ENCODE measurements at places on chromosomes 11 and 22.

DNA sequence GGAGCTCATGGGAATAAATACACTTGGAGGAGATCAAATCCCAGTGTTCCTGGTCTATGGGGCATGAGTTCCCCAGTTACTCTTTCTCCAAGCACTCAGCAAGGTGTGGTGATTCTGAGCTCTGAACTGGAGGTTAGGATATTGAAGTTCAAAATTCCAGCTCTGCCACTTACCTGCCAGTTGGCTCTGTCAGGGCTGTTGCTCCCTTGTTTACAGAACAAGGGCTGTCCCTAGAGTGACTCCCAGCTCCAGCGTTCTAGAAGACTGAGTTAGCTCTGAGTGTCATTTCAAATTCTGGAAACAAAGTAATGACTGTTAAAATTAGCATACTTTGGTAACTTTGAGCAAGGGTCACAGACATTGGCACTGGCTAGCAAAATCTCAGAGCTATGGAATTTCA is 69.7 kb upstream of the ZBED5 start:
- no peak overlapping the region for H3K27ac ChIP-seq
- H3K4me1 ChIP-seq, result peaks cover 9% of the 10 kb centered on the region
- DNase-seq, result no peak
- no peak overlapping the region for H3K4me3 ChIP-seq

DNA sequence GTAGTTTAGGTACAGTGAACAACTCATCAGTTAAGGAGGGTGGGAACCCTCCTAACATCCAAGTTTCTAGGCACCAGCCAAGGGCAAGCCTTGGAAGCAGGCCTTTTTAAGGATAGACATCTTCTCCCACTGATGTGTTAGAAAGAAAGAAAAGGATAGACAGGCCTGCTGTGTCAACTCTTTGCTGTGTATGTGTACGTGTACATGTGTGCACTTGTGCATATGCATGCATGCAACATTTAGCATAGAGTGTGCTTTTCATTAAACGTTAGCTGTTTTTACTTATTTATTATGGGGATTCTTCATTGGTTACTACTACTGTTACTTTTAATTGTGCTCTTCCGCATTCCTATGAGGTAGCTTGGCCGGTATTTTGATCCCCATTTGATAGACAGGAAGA is 36.1 kb downstream of the RNF169 start:
- H3K27me3 ChIP-seq, result no peaks in the 10 kb centered on the region
- peaks cover 19% of the 10 kb centered on the region for H3K4me1 ChIP-seq
- peaks cover 4% of the 10 kb centered on the region for H3K36me3 ChIP-seq
- DNase-seq, result no peak
- no peak overlapping the region for H3K27ac ChIP-seq

DNA sequence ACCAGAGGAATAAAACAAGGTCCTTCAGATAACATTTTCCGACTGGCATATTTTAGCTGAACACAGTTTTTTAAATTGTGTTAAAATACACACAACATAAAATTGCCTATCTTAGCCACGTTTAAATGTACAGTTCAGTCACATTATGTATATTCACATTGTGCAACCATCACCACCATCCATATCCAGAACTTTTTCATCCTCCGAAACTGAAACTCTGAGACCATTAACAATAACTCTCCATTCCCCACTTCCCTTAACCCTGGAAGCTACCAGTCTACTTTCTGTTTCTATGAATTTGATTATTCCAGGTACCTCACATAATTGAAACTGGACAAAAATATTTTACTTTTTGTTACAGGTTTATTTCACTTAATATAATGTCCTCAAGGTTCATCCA is 213.3 kb downstream of the ETS1 start:
- no peak overlapping the region for H3K27ac ChIP-seq
- H3K4me3 ChIP-seq, result no peak overlapping the region
- no peaks in the 10 kb centered on the region for H3K27me3 ChIP-seq
- no peak for DNase-seq
- H3K36me3 ChIP-seq, result no peaks in the 10 kb centered on the region
- peaks cover 10% of the 10 kb centered on the region for H3K4me1 ChIP-seq

DNA sequence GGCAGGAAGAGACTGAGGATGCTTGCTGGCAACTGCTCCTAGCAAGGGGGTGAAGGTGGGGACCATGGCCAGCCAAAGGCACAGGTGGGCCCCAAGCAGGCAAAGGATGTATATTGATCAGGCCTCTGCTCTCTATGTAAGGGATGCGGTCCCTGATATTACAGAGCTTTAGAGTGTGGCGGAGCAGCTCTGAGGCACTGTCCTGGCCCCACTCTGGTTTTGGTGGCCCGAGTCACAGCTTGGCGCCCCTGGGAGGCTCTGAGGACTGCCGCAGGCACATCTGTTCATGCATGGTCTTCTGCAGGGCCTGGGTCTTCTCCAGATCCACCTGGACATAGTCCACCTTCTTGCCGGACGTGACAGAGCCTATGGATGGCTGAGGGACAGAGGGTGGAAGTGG is 45.5 kb downstream of the GAB4 start:
- H3K27ac ChIP-seq, result no peak overlapping the region
- DNase-seq, result no peak
- no peaks in the 10 kb centered on the region for H3K4me1 ChIP-seq
- H3K27me3 ChIP-seq, result no peaks in the 10 kb centered on the region
- no peaks in the 10 kb centered on the region for H3K36me3 ChIP-seq

GRCh38 chr22:42344361-42344905 is 74.0 kb upstream of the TCF20 start:
- no peaks in the 10 kb centered on the region for H3K27me3 ChIP-seq
- peaks cover 4% of the 10 kb centered on the region for H3K4me1 ChIP-seq
- DNase-seq, result no peak

GRCh38 chr11:2581151-2581930 is 118.5 kb downstream of the KCNQ1OT1 start:
- H3K27me3 ChIP-seq, result no peaks in the 10 kb centered on the region
- no peak overlapping the region for H3K27ac ChIP-seq
- no peak for DNase-seq

- no peaks in the 10 kb centered on the region for H3K4me1 ChIP-seq
- H3K27me3 ChIP-seq, result peaks cover 21% of the 10 kb centered on the region
- H3K4me3 ChIP-seq, result no peak overlapping the region
- no peaks in the 10 kb centered on the region for H3K36me3 ChIP-seq
These were observed 673 bp upstream of the PANX2 start for GRCh38 chr22:50169774-50170341.

- H3K27me3 ChIP-seq, result peaks cover 7% of the 10 kb centered on the region
- no peaks in the 10 kb centered on the region for H3K4me1 ChIP-seq
- no peaks in the 10 kb centered on the region for H3K36me3 ChIP-seq
These were observed 642 bp upstream of the SEPTIN3 start for GRCh38 chr22:41968601-41969000.

- no peaks in the 10 kb centered on the region for H3K27me3 ChIP-seq
- H3K4me1 ChIP-seq, result peaks cover 9% of the 10 kb centered on the region
These were observed 4.7 kb downstream of the FEN1 start for GRCh38 chr11:61797263-61797944.

- H3K27me3 ChIP-seq, result no peaks in the 10 kb centered on the region
- no peak overlapping the region for H3K4me3 ChIP-seq
- H3K36me3 ChIP-seq, result no peaks in the 10 kb centered on the region
These were observed 3.4 kb downstream of the KIAA0930 start for GRCh38 chr22:45237065-45237990.

DNA sequence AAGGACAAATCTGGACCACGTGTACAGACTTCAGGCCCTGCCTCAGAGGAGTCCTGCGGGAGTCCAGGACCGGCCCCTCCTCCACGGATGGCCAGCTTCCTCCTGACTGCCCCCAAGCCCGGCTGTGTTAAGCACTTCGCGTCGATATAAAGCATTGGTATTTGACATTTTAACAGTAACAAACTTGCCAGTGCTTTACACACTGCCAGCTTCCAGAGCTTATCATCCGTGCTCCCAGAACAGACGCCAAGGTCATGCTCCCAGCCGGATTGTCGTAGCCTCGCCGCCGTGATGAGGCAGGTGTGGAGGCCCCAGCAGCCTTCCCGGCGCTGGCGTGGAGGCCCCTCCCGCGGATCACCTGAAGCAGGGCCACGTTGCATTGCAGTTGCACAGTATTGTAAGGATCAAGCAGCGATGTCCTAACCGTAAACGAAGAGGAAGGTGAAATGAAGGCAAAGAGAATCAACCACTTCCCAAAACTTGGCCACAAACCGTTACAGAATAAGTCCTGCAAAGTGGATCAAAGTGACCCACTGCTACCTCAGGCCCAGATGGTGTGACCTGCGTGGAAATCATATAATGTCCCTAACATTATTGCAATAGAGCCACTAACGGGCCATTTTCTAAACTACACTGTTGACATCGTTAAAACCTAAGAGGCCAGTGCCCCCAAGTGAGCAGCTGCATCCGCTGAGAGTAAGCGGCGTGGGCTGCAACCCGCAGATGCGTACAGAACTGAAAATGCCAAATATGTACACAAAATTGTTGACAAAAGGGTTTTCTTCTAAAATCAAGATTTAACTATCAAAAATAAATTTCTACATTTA is 51.6 kb downstream of the CERK start:
- H3K4me1 ChIP-seq, result peaks cover 12% of the 10 kb centered on the region
- DNase-seq, result no peak
- H3K27me3 ChIP-seq, result no peaks in the 10 kb centered on the region

- no peaks in the 10 kb centered on the region for H3K27me3 ChIP-seq
- no peak for DNase-seq
- H3K4me1 ChIP-seq, result no peaks in the 10 kb centered on the region
- H3K27ac ChIP-seq, result no peak overlapping the region
- H3K4me3 ChIP-seq, result no peak overlapping the region
- H3K36me3 ChIP-seq, result no peaks in the 10 kb centered on the region
These were observed 33.5 kb upstream of the TOLLIP start for GRCh38 chr11:1342946-1343345.

DNA sequence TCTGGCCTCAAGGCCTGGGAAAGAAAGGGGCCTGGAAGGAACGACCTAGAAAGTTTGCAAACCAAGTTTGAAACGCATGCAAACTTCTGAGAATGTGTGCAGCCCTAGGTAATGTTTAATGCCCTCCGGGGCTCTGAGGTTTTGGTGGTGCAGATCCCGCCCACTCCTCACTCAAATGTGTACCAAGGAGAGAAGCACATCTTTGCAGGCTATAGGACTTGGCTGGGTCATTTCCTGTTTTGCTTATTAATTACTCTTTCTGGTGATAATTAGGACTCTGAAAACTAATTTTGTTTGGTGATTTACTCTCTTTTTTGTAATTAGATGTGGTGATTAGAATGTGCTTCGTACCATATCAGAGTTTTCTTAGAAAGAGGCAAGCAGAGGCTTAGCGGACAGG is 625.9 kb upstream of the CADM1 start:
- no peak overlapping the region for H3K4me3 ChIP-seq
- no peak overlapping the region for H3K27ac ChIP-seq
- no peaks in the 10 kb centered on the region for H3K27me3 ChIP-seq

DNA sequence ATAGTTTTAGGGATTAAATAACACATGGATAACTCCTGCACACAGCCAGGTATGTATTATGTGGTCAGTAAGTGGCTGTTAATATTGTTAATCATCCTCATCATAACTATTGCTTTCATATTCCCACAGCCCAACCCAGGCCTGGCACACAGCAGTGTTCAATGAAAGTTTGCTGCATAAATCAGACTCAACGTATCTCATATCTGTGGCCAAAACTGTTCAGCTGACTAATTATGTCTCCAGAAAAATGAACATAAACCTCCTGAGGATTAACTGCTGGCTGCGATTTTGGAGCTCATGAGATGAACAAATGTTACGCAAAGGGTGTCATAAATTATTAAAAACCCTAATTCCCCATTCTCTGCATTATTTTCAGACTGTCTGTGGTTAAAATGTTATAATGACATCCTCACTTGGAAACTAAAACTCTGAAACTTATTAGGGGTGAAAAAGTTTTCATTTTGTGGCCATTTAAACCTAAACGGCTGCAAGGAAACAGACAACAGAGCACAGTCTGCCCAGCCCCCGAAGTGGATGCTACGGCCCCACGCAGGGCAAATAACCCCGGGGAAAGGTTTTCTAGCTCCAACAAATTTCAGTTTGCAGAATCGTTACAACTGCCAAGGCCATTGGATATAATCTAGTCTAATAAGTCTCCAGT is 17.3 kb downstream of the ABCC8 start:
- no peak overlapping the region for H3K4me3 ChIP-seq
- H3K36me3 ChIP-seq, result no peaks in the 10 kb centered on the region
- no peak for DNase-seq
- no peak overlapping the region for H3K27ac ChIP-seq
- H3K27me3 ChIP-seq, result no peaks in the 10 kb centered on the region

DNA sequence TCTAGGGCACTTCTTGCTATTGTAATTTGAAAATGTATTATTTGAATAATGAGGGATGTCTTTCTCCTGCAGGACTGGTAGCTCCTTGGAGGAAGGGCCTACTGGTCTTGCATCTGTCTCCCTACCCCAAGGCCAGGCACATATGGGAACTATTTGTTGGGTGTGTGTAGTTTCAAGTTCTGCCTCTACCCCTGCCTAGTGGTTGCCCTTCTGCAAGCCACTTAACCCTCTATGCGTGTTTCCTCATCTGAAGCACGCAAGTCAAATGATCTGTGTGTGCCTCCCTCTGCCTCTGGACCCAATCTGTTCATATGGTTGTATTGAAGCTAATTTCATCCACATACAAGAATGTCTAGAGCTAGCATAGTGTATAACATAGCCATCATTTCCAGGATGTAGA is 67.0 kb downstream of the WNT11 start:
- no peak for DNase-seq
- H3K4me3 ChIP-seq, result no peak overlapping the region
- no peaks in the 10 kb centered on the region for H3K27me3 ChIP-seq
- H3K27ac ChIP-seq, result no peak overlapping the region
- H3K4me1 ChIP-seq, result no peaks in the 10 kb centered on the region

- H3K4me3 ChIP-seq, result no peak overlapping the region
- H3K4me1 ChIP-seq, result no peaks in the 10 kb centered on the region
- no peak for DNase-seq
These were observed 66.8 kb downstream of the CSTPP1 start for GRCh38 chr11:47003180-47003877.

DNA sequence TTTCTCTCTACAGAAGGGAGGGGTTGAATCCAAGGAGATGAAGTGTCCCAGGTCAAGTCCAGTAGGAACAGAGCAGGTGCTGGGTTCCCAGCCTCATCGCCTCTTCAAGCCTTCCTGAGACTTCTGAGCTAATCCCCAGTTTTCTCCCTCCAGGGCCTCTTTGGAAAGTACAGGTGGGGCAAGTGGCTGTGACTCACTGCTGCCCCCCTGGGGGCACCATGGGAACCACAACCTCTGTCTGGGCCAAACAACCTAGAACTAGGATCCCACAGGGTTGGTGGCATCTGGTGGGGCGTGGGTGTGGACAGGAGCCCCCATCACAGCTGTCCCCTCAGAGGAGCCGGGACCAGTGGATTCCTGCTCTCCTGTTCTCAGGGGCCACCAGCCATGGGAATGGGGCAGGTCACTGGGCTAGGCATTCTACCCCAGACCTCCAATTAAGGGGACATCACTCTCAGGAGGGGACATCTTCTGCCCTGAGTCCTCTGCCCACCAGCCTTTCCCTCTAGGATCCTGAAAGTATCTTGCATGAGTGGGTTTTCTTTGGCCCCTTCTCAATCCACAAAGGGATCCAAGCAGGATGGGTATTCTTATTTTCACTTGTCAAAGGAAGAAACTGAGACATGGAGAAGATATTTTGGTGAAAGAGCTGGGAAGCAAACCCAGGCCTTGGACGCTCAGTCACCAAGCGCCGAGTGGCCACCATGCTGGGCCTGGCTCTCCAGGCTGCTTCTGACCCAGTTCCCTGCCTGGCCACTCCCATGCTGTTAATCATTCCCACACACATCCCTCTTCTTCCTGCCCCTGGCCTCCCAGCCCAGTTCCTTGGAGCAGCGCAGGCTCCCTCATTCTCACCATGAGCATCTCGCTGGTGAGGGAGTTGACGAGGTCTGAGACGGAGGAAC is 23.8 kb downstream of the LRRC10B start:
- H3K4me3 ChIP-seq, result no peak overlapping the region
- no peak overlapping the region for H3K27ac ChIP-seq
- peak; percentile 8 for DNase-seq
- H3K36me3 ChIP-seq, result no peaks in the 10 kb centered on the region

Data from effector memory CD4-positive, alpha-beta T cell (primary cell).